NCI-H1436 treated with DMSO at 0.1 percent for 48 hours (cell line): ENCODE measurements at places on chromosomes 3 and 15.

- DNase-seq = no peak
Measured at GRCh38 chr3:65550137-65550536, 488.6 kb downstream of the MAGI1 start.

- no peak for DNase-seq
Measured at GRCh38 chr15:20348291-20348899, 193.2 kb downstream of the GOLGA6L6 start.

GRCh38 chr15:89442671-89443307 is 53.6 kb downstream of the RHCG start:
- DNase-seq = no peak

GRCh38 chr3:7536510-7536909 is 675.6 kb downstream of the GRM7 start:
- no peak for DNase-seq

DNA sequence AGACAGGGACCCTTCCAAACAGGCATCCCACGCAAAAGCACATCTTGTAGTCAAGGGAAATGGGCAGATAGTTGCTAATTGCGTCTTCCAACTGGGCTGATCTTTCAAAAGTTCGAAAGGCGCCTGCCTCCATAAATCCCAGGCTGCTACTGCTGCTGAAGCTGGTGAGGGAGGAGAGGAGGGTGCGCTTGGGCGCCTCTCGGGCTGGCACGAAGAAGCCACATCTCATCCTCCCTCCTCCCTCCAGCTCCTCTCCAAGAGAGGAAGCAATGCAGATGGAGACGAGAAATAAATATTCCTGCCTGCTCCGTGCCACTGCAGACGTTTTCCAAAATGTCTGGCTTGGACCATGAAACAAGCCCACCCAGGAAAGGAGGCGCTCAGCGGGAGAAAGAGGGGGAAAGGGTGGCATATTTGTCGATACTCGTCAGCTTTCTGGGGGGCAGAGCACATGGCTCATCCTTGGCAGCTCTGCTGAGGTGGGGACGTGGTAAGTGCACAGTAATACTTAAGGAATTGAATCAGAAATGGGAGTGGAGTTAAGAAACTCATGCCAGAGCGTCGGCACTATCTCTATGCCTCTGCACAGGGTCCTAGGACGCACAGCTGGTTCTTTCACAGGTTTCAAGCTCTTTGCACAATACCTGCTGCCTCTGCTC is 88.9 kb upstream of the FEZF2 start:
- no peak for DNase-seq
